ENCODE measurements at places on chromosomes 3 and 15. TPM values are rescaled to one million over a fixed set of nuclear protein-coding genes. Genes with fewer than 3 reads are reported as not detected.

Gene GPR156
- total RNA-seq, result 2.1 TPM

GRCh38 chr3:115659253-115660220, 36.2 kb downstream of the GAP43 start:
- DNase-seq, result no peak

- DNase-seq, result no peak
Observed at GRCh38 chr15:33616475-33616874, 305.7 kb downstream of the RYR3 start.

Gene FEZF2
- not detected for total RNA-seq

DNA sequence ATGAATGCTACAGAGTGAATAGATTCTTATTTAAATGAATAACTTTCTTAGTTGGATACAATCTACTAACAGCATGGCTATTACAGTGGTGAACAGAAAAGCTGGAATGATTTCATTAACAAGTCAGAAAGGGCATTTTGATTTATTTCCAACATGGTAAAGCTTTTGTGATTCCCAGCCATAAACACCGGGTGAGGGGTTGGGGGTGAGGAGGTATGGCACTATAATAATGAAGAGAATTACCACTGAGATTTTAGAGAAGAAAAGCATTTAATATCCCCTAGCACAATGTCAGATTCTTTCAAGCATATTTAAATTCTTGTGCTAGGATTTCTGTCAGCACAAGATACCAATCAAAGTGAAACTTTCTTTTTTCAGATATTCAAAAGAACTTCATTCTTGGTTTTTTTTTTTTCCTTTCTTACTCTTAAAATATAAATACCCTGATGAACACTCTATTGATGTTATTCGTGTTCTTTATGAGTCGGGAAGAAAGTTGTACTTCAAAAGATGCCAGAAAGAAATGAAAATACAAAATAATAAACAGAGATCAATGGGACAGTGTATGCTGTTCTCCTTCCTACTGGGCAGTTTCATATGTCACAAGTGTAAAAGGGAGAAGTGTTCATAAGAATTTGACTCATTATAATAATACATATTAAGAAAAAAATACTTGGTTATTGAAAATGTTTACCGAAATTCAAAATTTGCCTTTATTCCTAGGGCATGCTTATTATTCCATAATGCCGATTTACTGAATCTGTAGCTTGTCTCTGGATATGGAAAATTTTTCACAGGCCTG, 522.8 kb downstream of the CADM2 start:
- no peak for DNase-seq

GRCh38 chr15:73756947-73757513, 3.9 kb upstream of the INSYN1 start:
- no peak for DNase-seq

Gene CACNA2D3
- 1.8 TPM for total RNA-seq

DNA sequence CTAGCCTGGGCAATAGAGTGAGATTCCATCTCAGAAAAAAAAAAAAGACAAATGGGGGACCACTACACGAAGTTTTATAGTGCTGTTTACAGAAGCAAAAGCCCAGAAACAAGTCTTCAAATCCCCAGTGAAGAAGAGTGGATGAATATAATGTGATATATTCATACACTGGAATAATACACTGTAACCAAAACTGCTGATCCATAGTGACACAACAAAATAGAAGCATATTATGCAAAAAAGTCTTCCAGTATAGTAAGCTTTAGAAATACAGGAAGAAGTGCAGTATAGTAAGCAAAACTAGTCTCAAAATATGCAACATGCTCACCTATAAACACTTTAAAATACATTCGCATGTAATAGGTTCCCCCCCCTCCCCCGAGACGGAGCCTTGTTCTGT, 11.9 kb upstream of the FAH start:
- no peak for DNase-seq

Gene SLC33A1
- total RNA-seq, result 24.2 TPM

DNA sequence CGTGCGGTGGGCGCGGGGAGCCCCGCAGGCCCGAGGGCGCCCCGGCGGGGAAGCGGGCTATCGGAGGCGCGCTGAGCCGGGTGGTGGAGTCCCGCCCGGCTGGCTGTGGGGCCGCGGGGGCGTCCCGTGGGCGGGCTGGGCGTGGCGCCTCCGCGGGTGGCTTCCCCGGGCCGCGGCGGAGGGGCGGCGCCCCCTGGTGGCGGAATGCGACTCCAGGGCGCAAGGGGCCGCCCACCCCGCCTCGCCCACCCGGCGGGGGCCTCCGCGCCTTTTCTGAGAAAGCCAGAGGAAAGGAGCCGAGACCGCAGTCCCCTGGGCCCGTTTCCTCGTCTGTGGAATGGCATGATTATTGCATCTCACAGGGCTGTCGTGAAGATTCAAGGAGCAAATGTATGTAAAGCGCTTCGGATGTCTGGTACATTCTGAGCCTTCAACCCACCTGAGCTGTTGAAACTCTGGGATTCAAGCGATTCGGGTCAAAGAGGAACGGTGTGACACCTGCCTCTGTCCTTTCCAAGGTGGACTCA, 31.9 kb upstream of the RAB6B start:
- DNase-seq, result no peak

Gene ADPRH
- 4.1 TPM for total RNA-seq

Gene ACOX2
- total RNA-seq, result 3.1 TPM

Gene SLC22A13
- 0.54 TPM for total RNA-seq

- no peak for DNase-seq
Observed at GRCh38 chr3:143627336-143627735, 220.9 kb downstream of the SLC9A9 start.

Gene CFAP44
- total RNA-seq, result 0.60 TPM

DNA sequence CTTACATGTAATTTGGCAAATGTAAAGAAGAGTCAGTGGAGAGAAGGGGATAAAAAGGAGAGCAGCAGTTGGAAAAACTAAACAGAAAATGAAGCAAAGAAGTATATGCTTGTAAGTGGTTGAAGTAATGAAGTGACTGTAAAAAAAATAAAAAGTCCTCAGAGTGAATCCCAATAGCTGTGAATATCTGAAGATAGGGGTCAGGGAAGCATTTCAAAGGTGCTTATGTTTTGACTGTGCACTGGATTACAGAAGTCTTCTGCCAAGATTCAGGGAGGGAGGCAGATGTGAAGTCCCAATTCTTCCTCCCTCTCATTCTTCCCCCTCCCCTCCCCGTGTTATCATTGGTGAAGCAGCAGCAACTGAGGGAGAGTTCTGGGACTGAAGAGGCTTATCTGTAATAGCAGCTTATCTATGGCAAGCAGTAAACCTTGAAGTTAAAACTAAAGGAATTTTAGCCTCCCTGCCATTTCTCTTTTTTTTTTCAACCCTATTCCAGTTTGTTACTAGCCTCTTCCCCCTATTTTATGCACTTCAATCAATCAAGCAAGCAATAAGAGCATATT, 597.9 kb downstream of the IGSF11 start:
- DNase-seq, result no peak

Gene KLHL40
- total RNA-seq, result not detected

Gene CCR5
- total RNA-seq, result not detected

DNA sequence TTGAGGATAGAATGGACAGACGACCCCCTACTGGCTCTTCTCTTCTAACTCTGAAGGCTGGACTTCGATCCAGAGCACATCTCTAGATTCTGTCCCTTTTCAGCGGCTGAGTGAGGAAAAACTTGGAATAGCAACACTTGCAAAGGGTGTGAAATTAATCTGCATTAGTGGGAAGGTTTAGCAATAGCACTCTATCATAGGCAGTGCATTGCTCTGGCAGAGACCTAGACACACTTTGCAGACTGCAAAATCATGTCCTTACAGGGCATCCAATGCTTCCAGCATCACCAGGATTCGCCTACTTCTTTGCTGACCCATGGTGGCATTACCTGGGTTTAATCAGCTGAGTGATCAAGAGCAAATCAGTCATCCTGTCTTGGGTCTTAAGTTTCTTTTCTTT, 43.1 kb downstream of the DAPK2 start:
- DNase-seq, result no peak
